HT1080 (cell line): ENCODE measurements at places on chromosomes 7 and 10.

- DNase-seq, result no peak
Observed at GRCh38 chr10:94219829-94220228, 142.9 kb downstream of the NOC3L start.

DNA sequence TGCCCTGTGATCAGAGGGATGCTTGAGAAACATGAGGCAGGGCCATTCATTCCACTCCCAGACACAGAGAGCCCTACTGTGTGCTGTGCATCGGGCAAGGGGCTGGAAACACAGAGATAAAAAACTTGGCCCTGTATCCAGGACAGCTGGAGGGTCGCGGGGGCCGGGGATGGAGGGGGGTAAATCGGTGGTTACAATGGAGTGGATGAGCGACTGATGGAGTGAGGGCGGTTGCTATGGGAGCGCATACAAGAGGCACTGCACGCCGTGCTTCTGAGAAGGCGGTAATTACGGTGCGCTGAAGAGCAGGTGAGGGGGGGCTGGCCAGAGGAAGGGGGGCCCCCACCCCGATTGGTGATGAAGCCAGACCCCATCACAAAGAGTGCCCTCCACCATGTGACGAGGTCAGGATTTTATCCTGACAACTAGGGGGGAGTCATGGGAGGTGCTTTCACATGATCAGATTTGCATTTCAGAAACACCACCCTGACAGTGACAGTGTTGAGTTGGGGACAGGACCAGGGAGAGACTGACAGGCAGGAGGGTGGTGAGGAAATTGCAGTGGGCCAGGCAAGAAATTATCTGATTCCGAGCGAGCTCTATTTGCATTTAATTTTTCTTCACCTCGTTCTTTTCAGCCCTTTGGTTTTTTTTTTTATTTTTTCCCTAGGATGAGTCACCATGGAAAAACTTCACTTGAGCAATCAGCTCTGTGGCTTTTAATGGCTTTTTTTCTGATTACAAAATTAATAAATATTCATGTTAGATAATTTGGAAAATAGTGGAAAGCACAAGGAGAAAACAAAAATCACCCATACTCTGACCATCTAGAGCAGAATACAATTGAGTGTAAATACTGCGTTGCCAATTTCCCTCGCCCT is 7.8 kb downstream of the CPA5 start:
- DNase-seq, result peak; percentile 66

GRCh38 chr10:19833170-19833824 is 17.1 kb downstream of the PLXDC2 start:
- DNase-seq, result no peak

DNA sequence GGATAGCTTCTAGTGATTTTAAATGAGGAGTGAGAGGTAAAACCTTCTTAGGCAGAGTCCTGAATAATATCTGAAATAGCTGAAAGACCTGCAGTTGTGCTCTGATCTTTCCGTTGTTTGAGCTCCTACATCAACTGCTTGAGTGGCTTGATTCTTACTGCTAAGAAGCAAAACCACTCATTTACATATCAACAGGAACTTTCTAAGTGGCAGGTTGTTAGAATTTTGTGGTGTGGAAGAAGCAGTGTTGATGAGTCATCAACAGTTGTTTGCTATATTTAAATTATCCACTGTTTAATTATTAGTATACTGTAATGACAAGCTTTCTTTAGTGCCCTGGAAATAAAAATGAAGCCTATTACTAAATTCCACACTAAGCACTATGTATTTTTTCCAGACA is 689.5 kb downstream of the DNAJB9 start:
- DNase-seq, result no peak

GRCh38 chr10:95756809-95757684 is 1.1 kb downstream of the ENTPD1 start:
- DNase-seq, result no peak

DNA sequence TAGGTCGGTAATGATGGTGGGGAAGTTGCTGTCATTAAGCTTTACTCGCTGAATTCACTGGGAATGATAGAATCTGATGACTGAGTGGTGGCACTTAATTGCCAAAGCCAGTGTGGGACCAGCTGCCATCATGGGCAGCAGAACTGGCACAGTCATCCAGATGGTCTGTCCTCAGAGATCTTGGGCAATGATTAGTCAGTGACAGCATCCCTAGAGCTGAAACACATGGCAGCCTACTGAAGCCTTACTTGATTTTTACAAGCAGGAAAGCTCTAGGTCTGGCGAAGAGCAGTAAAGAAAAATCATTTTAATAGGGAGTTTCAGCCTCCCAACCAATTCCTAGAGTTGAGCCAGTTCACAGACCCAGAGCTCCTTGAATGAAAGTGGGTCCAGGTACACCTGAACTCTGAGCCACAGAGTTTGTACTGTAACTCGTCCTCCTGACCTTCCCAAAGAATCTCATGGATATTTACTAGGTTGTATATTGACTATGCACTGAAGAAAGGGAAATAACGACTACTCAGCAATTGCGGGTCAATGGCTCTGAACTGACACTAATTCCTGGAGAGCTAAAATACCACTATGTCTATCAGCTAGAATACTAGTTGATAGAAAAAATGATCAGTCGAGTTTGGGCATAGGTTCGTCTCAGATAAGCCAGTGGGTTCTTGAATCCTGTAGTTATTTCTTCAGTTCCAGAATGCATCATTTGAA is 4.4 kb upstream of the ASB13 start:
- no peak for DNase-seq

DNA sequence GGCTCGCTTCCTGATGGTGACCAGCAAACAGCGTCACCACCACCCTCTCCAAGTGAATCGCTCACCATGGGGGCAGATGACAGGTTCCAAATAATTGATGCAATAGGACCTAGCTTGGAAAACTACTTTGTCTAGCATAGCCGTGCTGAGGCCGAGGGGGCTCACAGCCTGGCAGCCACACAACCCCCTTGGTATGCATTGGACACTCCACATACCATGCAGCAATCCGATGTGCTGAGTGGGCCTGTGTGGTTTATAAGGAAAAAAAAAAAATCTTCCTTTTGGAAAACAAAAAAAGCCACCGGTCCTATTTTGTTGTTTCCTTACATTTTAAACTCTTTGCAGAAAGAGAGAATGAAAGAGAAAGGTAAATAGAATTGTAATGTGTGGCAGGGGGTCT is 15.1 kb downstream of the GATA3 start:
- peak; percentile 23 for DNase-seq

DNA sequence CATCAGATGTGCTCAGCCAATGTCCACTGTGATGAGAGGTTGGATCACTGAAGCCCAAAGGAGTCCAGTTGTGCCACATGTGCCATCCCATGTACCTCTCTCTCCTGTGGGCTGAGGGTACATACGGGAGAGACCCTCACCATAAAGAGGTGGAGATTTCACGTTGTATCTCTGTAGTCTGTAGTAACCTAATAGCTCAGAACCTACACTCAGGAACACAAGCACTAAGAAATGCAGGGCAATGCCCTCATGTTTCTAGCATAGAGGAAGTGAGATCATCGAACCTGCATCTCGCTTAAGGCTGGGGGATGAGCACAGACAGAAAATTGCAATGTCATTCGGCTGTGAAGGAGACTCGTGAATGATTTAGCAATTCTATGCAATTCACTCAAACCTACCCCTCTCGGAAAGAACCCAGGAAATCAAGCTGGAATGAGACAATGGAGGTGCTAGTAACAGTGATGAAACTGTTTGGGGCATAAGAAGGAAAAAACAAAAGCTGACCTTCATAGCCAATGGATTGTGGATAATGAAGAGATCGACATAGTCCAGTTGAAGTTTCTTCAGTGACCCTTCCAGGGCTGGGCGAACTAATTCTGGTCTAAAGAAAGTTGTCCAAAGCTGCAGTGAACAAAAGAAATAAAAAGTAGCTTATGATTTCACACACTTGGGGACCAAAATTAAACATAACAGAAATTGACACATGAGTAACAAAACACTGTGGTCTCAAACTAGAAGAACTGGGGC is 80.3 kb upstream of the UCN3 start:
- DNase-seq, result peak; percentile 64

GRCh38 chr7:44637788-44638594 is 31.6 kb downstream of the OGDH start:
- DNase-seq, result peak; percentile 91

- DNase-seq, result no peak
Observed at GRCh38 chr7:135189961-135190360, 19.5 kb upstream of the CYREN start.

- DNase-seq, result no peak
Observed at GRCh38 chr7:816751-817671, 15.3 kb upstream of the SUN1 start.

GRCh38 chr10:91220954-91221675 is 652 bp downstream of the PCGF5 start:
- DNase-seq, result peak; percentile 22

DNA sequence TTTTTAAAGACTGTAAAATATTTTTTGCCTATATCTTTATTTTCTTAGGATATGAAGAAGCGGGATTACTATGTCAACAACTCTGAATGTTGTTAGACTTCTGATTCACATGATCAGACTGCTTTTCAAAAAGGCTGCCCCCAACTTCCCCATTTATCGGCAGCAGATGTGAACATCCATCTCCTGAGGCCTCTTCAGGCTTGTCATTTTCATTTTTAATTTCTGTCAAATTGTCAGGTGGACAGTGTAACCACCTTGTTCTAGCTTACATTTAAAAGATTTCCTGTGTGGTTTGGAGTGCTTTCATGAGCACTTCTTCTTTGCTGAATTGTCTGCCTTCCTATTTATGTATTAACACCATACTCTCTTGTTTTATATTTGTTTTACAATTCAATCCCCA is 78.8 kb upstream of the GSDME start:
- DNase-seq, result no peak

DNA sequence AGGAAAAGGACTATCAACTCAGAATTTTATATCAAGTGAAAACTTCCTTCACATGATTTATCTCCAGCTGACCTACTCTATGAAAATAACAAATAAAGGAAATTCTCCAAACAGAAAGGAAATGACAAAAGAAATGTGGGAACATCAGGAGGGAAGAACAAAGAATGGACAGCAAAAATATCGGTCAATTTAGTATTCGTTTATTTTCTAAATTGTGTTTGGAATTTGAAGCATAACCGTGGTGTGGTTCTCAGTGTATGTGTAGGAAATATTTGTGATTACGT is 8.7 kb downstream of the WDR37 start:
- DNase-seq, result no peak

DNA sequence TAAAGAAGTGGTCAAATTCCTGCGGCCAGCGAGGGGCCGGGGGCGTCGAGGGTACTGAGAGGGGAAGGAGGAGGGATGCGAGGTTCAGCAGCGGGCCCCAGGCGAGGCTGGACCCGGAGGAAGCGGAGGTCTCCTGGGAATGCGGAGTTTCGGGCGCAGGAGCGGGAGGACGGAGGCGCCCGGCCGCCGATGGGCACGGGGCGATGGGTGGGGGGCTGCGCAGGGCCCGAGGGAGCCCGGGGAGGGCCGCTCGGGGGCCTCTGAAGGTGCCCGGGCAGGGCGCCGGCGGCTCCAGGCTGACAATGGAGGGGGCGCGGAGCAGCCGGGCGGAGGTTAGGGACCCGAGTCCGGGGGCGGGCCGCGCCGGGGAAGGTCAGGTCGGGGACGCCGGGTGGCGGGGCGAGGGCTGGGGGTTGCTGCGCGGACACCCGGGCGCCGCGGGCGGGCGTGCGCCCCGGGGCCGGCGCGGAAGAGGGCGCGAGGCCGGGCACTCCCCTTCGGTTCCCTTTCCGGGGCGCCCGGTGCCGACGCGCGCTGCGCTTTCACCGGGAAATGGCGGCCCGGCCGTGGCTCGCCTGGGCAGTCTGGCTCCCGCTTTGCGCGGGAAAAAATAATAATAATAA is 683 bp downstream of the MACROH2A2 start:
- DNase-seq, result no peak

DNA sequence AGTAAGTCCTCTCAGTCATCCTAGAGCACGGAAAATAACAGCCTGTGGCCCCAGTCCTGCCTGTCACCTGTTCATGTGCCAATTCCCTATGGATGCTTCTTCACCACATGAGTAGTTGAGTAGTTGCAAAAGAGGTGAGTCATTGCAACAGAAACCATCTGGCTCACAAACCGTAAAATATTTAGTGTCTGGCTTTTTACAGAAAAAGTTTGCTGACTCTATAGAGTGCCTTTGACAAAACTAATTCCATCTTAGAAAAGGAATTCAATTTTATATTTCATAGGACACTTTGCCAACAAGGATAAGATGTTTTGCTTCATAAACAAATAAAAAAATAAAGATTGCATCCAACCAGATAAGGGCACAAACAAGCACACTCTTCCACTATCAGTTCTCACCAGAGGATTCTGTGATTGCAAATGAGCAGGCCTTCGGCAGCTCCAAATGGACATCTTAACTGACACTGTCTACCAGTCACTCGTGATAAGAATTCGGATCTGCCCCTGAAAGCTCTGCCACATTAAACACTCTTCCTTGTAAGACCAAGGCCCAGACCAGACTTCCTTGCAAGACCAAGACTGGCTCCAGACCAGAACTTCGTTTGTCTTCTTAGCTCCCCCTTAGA is 242.7 kb upstream of the SEMA3C start:
- peak; percentile 80 for DNase-seq

DNA sequence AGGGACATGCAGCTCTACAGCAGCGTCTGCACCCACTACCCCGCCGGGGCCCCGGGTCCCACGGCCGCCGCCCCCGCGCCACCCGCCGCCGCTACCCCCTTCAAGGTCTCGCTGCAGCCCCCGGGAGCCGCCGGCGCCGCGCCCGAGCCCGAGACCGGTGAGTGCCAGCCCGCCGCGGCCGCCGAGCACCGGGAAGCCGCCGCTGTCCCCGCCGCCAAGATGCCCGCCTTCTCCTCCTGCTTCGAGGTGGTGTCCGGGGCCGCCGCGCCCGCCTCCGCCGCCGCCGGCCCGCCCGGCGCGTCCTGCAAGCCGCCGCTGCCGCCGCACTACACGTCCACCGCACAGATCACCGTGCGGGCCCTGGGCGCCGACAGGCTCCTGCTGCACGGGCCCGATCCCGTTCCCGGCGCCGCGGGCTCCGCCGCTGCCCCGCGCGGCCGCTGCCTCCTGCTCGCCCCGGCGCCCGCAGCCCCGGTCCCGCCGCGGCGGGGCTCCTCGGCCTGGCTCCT is 631 bp downstream of the OTUD1 start:
- no peak for DNase-seq

- DNase-seq, result no peak
Observed at GRCh38 chr10:19845503-19846368, 29.5 kb downstream of the PLXDC2 start.

GRCh38 chr7:142857625-142858024 is 2.7 kb downstream of the EPHB6 start:
- no peak for DNase-seq

- DNase-seq, result no peak
Observed at GRCh38 chr10:70981936-70982335, 93.6 kb upstream of the PCBD1 start.
